ENCODE measurements at places on chromosomes 7 and 10.

GRCh38 chr7:46205478-46205877, 284.4 kb upstream of the IGFBP3 start:
- DNase-seq, result no peak

DNA sequence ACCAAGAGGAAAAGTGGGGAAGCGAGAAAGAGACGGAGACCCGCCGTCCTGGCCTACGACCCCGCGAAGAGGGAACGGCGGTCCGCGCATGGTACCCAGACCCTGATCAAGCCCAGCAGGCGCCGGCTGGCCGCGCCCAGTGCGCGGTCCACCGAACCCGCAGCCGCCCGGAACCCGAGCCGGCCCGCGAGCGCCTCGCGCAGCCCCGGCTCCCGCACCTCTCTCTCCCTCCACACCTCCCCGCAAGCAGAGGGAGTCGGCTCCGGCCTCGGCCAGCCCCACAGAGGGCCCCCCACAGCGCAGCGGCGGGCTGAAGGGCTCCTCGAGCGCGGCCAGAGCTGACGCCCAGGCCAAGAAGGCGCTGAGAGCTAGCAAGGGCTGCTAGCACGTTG, 164.7 kb downstream of the AGMO start:
- no peak for DNase-seq

- DNase-seq, result no peak
These were observed 38.4 kb downstream of the EEPD1 start for GRCh38 chr7:36191292-36191920.

DNA sequence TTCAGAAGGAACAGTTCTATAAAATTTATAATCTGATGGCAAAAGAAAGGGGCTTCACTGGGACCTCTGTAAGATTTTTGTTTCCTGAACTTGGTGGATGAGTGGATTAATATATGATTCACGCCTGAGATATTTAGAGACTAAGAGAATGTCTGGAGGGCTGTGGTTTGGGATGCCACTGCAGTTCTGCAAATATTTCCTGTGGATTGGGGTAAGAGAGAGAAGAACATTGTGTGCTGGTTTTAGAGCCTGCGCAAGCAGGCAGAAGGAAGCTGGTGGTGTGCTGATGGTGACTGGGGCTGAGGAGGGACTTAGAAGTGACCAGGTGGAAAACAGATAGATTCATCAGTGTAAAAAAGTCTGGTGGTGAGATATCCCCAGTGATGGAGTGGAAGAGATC, 87.0 kb downstream of the SUGCT start:
- DNase-seq, result no peak

DNA sequence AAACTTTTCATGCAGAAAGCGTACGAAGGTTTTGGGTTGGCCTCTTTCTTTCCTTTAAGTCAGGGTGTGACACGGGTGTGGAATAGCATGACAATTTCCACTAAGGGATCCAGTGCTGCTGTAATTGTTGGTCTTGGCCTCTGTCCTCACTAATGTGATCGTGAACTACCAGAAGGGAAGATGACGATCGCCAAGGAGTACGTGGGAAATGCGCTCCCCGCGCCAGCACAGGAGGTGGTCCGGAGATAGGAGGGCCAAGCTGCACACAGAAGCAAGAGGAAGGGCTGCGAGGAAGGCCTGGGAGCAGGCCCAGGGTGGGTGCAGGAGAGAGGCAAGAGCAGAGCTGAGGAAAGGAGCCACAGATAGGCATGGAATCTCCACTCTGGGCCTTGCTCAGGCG, 79.7 kb upstream of the PODXL start:
- no peak for DNase-seq

GRCh38 chr7:94620703-94621118, 35.2 kb downstream of the SGCE start:
- DNase-seq, result peak; percentile 19

- no peak for DNase-seq
These were observed 124.2 kb downstream of the ABCA13 start for GRCh38 chr7:48295296-48295971.

DNA sequence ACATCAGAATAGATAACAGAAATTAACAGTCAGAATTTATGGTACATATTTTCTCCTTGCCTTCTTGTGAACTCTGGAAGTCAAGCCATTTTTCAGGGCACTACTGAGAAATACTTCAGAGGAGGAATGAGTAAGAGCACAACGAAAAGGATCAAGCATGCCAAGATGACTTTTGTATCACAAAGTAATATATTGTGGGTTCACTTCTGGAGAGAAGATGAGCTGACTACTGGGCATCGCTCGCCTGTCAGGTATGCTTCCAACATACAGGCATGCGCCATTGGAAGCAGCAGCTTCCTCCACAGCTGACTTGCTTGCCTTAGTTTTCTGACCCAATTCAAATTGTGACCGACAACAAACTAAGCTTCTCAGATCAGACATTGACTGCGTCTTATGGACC, 137.3 kb downstream of the VTI1A start:
- DNase-seq, result no peak

DNA sequence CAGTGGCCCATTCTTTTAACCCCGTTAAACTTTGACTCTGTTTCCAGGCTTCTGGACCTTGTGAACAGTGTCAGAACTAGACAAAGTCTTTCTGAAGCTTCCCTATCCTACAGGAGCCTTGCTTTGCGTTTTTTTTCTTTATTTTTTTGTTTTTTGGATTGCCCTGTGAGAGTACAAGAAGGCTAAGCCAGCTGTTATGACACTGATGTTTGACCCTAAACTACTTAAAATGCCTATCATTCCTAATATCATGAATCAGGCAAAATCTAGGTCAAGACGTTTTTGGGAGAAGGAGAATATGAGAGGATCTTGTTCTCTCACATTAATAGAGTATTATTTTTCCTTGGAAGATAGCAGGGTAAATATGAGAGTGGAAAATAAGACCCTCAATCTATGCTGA, 79.8 kb downstream of the EPDR1 start:
- no peak for DNase-seq

DNA sequence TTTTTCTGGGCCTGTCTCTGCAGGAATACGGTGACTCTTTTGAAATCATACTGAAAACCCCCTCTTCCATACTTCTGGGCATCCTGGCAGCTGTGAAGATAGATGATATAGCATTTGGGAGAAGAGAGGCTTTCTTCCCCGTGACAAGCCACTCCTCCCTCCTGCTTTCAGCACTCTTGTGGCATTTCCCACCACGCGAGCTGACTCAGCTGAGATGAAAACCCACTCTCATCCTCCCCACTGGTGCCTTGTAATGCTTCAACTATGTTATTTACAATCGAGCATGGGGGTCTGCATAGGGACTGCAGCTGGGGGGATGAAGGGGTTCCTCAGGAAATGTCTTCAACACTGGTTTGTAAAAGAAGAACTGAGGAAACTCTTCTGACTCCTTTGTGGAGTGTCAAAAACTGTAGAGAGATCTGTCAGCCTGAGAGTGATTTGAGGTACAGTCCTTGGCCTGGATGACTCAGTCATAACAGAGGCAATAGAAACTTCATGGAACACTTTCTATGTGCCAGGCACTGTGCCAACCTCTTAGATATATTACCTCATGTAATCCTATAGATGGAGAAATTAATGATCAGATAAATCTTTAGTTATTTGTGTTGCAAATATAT, 1.7 kb upstream of the TBATA start:
- DNase-seq, result no peak

DNA sequence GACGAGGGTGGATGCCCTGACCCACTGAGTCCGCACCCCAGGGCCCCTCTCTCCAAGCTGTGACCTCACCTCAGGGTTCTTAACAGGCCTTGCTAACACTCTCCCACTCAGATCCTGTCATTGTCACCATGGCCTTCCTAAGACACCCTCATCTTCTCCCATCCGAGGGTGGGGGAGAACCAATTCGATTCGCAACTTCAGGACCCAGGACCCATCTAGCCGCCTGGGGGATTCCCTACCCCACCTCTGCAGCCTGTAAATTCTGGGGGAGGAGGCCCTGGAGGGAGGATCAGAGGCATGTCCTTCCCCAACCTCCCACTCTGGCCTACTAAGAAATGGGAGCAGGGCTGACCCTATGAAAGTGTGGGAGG, 17.4 kb downstream of the TRIM8 start:
- no peak for DNase-seq

DNA sequence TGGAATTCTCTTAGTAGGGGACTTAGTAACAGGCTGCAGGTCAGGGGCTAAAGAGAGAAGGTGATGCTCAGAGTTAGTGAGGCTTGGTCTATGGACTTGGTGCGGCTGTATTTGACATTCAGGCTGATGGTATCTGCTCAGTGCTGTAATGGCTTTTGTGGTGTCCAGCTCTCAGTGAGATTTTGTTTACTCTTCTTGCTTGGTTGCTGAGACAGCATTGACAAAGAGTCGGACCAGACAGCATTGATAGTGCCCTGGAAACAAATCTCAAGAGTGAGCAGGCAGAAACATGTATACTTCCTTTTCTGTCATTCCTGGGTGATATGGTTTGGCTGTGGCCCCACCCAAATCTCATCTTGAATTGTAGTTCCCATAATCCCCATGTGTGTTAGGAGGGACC, 202.0 kb downstream of the STK31 start:
- DNase-seq, result no peak

All from activated CD4-positive, alpha-beta T cell treated with anti-CD3 and anti-CD28 coated beads, Interleukin-2, amount 10 ng/mL, durations not matched to agents 7 days and 5 days (primary cell).